ENCODE measurements at places on chromosomes 5 and 9.

GRCh38 chr5:147887026-147887627 is 8.6 kb downstream of the SCGB3A2 start:
- no peak for DNase-seq

DNA sequence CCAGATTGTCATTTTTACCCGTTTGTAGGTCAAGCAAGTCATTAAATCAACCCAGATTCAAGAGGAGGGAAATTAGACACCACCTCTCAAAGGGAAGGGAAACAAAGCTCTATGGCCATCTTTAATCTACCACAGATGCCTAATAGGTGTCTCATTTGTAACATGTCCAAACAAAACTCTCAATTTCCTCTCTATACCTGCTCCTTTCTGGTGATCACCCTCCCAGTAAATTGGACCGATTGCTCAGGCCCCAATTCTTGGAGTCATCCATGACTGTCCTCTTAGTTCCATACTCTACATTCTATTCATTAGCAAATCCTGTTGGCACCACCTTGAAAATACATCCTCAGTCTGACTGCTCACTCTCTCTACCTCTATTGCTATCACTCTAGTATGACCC is 22.1 kb upstream of the UGCG start:
- DNase-seq: no peak

GRCh38 chr9:81574405-81574804 is 114.9 kb downstream of the TLE1 start:
- peak; percentile 20 for DNase-seq

- DNase-seq: no peak
Observed at GRCh38 chr5:16737209-16737608, 120.4 kb upstream of the RETREG1 start.

- DNase-seq: no peak
Observed at GRCh38 chr9:27701587-27701986, 128.3 kb upstream of the C9orf72 start.

DNA sequence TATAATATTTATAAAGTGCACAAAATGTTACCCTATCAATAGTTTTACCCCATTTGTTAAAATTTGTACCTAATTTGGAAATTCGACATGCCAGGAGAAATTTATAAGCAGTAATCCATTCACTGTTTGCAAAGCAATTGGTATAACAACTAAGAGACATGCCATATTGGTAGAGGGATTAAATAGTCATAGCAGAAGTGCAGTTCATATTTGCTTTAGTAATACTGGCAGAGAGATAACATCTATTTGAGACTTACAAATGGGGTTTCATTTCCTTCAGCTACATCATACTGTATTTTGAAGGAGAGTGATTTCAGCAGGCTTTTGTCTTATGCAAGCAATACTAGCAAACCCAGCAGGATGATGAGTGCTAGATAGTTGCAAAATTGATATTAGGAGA is 610.4 kb upstream of the CDH10 start:
- DNase-seq: no peak

- no peak for DNase-seq
Observed at GRCh38 chr9:129021091-129021490, 7.0 kb downstream of the SH3GLB2 start.

- no peak for DNase-seq
Observed at GRCh38 chr5:138528208-138528607, 14.8 kb downstream of the ETF1 start.

- no peak for DNase-seq
Observed at GRCh38 chr5:26518065-26518464, 520.3 kb downstream of the CDH9 start.

GRCh38 chr5:170143710-170144109 is 38.0 kb downstream of the FOXI1 start:
- no peak for DNase-seq

- no peak for DNase-seq
Observed at GRCh38 chr5:173924899-173925298, 36.8 kb downstream of the CPEB4 start.

DNA sequence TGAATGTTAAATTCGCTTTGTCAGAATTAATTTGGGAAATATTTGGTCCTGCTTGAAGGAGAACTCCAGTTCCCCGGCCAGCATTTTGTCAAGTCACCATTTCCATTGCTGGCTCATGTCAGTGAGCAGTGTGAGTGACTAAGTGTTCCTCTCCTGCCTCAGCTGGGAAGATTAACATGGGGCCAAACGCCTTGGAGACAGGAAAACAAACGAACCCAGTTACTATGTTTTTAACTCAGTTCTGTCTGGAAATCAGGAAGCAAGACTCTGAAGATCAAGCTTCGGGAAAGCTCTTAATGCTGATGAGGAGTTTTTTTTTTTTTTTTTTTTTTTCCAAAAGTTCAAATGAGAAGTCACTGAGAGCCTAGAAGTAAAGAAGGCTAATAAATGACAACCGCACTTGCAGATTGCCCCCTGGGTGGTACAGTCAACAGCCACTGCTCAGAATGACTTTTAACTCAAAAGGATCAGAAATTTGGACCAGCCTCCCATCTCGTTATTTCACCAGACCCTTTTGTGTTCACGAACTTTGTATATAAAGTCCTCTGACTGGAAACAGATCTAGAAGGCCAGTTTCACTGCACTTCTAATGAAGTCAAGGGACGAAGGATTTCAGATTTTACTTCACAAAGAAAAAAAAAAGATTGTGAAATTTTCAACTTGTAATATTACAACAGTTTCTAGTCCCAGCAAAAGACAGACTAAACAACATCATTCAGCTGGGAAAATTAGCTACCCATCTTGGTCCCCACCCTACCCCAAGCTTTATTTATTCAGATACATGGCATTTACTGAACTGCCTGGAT is 121.3 kb downstream of the LHFPL2 start:
- DNase-seq: peak; percentile 87

DNA sequence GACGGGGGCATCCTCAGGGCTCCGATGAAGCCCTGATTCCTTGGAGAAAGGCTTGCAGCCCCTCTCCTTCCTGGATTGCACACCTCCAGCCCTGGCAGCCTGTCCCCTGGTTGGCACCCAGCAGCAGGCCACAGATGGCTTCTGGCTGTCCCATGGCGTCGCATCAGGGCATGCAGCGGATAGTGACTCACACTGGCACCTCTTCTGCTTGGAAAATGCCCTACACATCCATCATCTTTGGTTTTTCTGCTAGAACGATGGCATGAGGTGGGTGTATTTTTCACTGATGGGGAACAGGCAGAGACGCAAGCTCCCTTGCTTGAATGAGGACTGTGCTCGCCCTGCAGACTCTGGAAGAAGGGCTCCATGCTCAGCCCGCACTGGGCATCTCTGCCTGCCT is 23.2 kb upstream of the IER5L start:
- DNase-seq: no peak

DNA sequence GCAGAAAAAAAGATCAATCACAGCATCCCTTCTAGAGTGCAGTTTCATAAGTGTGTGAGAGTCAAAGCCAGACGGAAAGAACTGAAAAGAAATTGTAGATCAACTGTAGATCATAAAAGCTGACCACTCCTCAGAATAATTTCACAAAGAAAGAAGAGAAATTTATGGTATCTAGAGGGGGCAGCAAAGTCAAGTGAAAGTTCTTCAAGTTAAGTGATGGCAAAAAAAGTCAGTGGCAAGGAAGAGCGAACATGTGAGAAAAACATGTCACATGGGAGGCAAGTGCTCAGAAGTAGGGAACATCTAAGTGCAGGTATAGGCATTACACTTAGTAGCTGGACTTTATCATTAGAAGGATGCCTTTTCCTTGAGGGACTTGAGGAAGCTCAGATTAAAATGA is 245.1 kb upstream of the ISL1 start:
- no peak for DNase-seq

- no peak for DNase-seq
Observed at GRCh38 chr9:135079018-135079417, 8.4 kb upstream of the OLFM1 start.

DNA sequence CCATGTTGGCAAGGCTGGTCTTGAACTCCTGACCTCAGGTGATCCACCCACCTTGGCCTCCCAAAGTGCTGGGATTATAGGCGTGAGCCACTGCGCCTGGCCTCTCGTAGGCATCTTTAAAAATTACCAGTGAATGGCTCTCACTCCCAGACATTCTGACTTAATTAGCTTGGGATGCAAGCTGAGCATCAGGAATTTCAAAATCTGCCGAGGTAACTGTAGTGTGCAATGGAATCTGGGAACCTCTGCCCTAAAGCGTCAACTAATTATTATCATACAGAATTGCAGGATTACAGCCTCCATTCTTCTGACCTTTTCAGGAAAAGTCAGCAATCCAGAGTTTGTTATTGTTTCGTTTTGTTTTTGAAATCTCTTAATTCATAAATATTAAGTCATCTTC is 213.4 kb upstream of the DMAC1 start:
- no peak for DNase-seq

GRCh38 chr5:123122273-123122672 is 33.2 kb downstream of the PRDM6 start:
- no peak for DNase-seq

- DNase-seq: no peak
Observed at GRCh38 chr9:28215536-28216299, 642.4 kb upstream of the C9orf72 start.

Measured in AG09309 (cell line).